ENCODE measurements at places on chromosomes 5 and 9.

DNA sequence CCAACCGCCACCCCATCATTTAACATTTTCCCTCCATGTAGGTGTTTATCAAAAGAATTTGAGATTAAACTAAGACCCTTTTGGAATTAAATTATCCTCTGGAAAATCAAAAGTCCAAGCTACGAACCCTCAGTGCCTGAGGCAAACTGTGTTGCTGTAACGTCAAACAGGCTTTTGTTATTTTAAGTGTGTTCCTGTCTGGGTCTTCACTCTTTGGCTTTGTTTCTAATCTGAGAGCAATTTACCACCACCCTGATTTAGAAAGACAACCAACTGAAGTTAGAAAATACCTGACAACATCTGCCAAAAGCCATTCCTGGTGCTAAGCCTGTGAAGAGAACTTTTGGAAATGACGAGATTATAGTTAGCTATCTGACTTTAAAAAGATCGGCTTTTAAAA, 199.9 kb downstream of the DIRAS2 start:
- no peak for DNase-seq

DNA sequence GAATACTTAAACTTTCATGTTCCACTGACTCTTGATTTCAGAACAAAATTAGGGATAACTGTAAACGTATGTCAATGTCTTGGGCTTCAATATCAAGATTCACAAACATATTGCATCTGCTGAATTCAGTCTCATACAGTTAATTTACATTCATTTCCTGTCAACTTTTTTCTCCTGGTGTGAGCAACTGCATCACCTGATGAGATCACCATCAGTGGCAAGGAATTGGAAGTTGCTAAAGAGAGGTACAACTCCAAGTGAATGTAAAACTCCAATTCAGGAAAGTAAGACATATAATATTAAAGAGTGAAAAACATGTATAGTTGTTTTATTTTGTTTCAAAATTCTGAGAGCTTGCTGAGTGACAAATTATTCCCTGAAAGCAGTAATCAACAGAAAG, 1336.2 kb upstream of the C9orf72 start:
- DNase-seq = no peak

GRCh38 chr5:138951986-138952735, 77.0 kb upstream of the LRRTM2 start:
- DNase-seq = no peak

DNA sequence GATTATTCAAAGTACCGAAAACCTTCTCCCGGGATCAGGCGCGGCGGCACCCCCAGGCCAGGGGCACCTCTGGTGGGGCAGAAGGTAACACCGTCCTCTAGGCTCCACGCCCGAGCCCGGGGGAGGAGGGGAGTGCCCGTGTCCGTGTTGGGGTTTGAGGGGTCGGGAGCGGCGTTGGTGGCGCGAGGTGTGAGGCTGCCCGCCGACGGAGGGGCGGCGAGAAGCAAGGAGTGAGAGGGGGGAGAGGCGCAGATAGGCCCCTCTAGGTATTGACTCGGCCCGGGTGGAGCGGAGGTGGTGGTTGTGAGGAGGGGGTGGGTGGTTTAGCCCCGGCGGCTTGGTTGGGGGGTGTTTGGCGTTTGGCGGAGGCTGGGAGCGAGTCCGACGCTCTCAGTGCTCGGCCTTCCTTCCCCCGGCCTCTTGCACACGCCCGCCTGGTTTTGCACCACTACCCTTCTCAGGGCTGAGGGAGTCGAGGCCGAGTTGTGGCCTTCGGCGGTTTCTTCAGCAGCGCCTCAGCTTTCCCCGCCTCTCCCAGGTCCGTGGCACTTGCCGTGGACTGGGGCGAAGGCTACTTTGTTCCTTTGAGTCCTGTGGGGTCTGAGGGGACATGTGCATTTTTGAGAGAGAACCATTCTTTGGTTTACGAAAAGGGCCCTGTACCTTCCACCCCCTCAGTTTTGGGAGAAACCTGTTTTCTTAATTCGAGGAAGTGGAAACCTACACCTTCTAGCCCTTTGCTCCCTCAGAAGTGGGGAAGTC, 450 bp downstream of the GPBP1 start:
- DNase-seq = peak; percentile 53

- DNase-seq = no peak
These were observed 82.4 kb upstream of the SELENOP start for GRCh38 chr5:42894057-42894456.

- DNase-seq = no peak
These were observed 3.2 kb upstream of the SMAD5 start for GRCh38 chr5:136129445-136129844.

DNA sequence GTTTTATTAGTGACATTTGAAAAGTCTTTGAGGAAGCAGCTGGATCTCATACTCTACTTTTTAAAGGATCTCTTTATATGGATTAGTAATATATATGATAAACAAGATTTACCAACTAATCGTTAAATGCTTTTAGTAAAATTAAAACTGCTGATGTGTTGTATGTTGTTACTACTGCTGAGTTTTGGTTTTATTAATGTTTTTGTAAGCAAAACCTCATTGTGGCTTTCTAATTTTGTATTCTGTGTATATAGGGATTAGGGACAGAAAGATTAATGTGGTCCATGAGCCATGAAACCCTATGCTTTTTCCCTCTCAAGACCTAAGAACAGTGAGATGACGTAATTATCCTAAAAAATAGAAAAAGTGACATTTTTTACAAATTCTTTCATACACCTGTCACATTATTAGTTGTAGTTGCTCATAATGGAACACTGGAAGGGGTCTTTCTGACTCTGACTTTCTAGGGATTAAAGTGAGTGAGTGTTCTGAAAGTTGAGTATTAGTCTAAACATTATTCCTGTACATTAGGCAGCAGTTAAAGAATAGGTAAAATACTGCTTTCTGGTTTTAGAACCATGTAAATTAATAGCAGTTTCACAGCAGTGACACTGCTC, 85.9 kb downstream of the SLC12A2 start:
- no peak for DNase-seq

DNA sequence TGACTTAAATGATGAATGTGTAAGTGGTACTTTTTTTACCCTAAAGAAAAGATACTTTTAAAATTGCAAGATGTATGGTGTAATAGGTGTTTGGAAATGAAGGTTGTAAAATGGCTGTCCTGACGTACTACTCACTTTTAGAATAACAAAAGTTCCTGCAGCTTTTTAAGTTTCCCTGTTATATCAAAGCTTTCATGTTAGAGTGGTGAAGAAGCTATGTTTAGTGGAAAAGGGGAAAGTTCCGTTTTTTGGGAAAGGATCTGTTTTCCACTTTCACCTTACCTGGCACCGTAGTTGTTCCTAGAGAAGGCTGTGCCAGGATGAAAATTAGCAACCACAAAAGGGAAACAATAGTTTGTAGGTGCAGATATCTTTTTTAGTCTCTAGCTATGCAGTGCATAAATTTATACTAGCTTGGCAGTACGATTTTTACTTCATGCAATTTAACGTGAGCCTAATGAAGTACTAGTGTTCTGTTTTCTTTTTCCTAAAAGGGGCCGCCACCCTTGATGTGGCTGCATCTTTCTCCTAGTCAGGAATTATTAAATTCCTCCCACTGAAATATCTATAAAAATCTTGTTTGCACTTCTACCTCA, 1.3 kb downstream of the TNPO1 start:
- peak; percentile 36 for DNase-seq

DNA sequence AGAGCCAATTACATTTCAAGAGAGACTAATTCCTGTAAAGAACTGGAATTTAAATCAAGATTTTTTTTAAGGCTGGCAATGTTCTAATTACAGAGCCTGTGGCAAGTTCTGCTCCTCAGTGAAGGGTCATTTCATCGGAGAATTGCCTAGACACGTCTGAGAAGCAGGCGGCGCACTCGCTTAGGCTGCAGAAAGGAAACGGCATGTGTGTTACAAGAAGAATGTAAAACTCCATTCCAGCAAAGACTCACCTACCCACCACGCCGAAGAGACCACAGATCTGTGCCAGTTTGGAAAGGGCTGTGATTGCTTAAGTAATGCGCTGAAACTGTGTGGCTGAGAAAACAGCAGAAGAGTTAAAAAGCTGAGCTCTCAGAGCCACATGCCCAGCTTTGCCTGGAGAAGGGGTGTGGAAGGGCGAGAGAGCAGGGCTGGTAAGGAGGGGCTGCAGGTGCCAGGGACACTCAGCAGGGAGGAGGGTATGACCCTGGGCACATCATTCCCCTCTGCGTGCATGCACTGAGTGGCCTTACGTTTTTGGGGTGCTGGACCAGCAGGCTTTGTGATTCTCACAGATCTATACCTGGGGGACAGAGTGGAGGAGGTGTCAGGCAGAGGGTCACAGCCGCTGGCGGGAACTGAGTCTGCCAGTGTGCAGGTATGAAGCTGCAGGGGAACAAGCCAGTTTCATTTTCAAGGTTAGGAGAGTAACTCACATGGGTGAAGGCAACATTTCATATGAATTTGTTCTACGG, 17.8 kb upstream of the SLC25A51 start:
- DNase-seq = peak; percentile 89

DNA sequence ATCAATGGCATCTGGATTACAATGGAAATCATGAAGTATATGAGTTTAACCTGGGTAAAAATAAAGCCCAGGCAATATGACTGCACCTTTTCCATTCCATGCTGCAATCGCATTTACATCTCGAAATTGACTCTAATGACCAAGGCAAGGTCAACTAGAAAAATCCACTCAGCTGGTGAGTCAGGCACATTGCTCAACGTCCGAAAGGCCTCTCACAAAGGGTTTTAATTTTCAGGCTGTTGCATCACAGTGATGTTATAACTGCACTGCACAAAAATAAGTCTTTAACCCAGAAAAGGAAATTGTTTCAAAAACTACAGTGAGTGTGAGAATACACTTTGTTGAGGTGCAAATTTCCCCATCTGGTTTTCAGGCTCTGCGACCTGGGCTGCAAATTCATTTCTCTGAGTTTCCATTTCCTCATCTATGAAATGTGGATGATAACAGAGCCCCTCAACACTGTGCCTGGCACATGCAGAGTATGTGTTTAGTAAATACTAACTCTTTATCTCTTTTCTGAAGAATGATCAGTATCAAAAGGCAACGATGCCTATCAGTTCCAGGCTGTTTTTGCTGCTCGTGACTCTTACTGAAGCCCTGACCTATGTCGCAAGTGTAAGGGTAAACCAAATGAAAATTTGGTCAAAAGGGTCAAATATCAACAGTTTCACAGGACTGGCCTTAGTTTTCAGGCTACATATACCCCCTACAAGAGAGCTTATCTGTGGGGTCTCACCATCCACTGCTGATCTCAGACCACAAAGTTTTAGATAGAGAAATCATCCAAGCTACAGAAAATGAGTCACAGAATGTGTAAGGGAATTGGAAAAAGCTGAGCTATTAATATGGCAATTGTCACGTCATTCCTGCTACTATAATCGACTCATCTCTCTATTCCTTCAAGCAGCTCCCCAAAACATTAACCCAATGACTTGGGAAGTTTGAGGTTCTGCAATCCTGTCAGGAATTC, 4.1 kb downstream of the NFIL3 start:
- DNase-seq = peak; percentile 84

- DNase-seq = no peak
These were observed 16.8 kb upstream of the PTGES start for GRCh38 chr9:129769669-129770068.

DNA sequence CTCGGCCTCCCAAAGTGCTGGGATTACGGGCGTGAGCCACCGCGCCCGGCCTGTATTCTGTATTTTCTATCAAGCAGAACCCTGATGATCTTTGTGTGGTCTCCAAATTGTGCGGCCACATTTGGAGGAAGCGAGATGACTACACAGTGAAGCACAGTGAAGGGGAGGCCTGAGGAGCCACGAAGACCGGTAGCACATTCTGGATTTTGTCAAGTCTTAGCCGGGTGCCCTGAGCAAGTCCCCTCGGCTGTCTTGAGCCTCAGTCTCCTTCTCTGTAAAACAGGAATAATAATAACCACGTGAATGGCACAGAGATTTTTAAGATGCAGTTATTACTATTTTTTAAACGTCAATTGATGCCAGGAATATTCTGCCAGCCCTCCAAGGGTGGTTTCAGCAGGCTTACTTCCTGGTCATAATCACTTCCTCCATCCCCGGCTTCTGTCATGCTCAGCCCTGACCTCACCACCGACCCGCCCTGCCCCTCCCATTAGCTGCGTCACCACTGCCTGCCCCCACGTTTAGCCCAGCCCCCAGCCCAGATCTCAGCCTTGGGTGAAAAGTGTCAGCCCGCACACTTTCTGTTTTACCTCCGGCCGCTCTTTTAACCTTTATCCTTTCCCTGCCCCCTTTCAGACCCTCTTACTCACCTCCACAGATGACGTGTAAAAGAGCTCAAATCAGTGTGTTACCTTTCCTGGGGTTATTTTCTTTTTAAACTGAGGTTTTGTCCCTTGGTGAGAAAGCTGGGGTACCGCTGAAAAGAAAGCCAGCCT, 27.0 kb upstream of the ERGIC1 start:
- peak; percentile 89 for DNase-seq

DNA sequence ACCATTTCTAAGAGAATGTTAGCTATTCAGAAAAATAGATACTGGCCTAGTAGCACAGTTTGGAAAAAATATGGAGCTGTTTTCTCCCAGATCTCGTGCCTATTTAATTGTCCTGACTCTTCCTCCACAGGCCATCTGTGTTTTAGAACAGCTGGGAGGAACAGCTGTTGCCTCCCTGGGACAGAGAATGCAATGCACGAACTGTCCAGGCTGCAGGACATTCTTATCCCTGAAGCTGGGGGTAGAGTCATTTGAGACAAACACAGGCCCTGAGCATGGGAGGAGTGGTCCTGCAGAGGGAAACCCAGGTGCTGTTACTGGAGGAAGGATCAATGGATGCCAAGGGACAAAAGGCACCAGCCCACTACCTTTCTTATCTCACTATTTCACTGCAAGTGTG, 20.9 kb upstream of the SPARC start:
- no peak for DNase-seq

DNA sequence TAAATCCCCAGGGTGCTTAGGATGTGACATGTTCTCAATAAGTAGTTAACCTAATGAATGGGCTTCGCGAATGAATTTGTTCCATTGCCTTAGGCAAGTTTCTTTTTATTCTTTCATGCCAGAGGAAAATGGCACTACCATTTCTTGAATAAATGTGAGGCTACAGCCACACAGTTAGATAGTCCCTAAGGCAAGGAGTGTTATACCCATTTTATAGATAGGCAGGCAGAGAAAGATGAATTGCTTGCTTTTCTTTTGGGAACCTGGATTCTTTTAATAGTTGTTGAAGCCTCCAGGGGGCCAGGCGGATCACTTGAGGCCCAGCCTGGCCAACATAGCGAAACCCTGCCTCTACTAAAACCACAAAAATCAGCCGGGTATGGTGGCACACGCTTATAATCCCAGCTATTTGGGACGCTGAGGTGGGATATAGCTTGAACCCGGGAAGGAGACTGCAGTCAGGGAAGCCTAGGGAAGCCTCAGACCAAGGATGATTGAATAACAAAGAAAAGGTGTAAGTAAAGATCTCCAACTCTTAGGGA, 943 bp downstream of the NOP16 start:
- peak; percentile 20 for DNase-seq

- DNase-seq = no peak
These were observed 92.1 kb upstream of the FBN2 start for GRCh38 chr5:128630121-128630520.
